ENCODE measurements at places on chromosomes 7 and 10. TPM values are rescaled to one million over a fixed set of nuclear protein-coding genes. Genes with fewer than 3 reads are reported as not detected.

- DNase-seq: no peak
Observed at GRCh38 chr7:741191-741671, 14.2 kb upstream of the PRKAR1B start.

- no peak for DNase-seq
Observed at GRCh38 chr7:151694828-151695580, 175.3 kb upstream of the RHEB start.

DNA sequence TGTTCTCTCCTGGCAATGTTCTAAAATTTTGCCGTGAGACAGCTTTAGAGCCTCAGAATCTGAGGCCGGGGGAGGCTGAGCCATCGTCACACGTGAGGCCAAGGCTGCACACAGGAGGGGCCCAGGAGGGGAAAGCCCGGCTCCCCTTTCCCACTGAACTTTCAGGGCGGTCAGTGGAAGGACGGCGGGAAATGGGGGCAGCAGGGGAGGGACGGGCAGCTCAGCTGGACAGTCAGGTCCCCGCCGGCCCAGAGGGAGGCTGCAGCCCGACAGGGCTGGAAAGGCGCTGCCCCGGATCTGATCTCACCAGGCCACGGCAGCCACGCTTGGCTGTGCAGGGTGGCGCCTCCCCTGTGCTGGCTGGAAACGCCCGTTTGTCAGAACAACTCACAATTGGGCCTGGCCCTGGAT lies 43.3 kb upstream of the ADGRA1 start:
- DNase-seq: no peak

The GARIN1A gene
- polyA plus RNA-seq: not detected

The H2BK1 gene
- not detected for polyA plus RNA-seq

The GIMAP8 gene
- 25.9 TPM for polyA plus RNA-seq

The SLC16A9 gene
- not detected for polyA plus RNA-seq

- no peak for DNase-seq
Observed at GRCh38 chr7:158658475-158658874, 46.1 kb downstream of the NCAPG2 start.

- DNase-seq: peak; percentile 64
Observed at GRCh38 chr7:87312215-87312865, 33.1 kb upstream of the CROT start.

- DNase-seq: no peak
Observed at GRCh38 chr7:17456541-17456940, 158.1 kb downstream of the AHR start.

The CRPPA gene
- polyA plus RNA-seq: 0.94 TPM

DNA sequence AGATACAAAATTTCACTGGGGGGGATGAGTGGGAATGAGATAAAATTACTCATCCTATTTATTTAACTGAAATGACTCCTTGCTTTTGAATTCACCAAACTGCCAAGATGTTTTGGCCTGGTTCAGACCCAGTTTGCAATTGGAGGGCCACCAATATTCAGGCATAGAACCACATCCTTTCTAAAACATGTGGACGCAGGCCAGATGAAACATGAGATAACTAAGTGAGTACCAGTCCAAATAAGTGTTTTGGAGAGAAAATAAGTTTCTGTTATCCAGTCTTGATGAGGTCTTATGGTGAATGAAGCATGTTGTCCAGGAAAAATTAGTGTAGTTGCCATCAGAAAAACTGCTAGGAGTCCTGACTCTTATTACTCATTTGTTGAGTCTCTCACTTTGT lies 36.3 kb upstream of the PDK4 start:
- no peak for DNase-seq

The TEX47 gene
- polyA plus RNA-seq: not detected

DNA sequence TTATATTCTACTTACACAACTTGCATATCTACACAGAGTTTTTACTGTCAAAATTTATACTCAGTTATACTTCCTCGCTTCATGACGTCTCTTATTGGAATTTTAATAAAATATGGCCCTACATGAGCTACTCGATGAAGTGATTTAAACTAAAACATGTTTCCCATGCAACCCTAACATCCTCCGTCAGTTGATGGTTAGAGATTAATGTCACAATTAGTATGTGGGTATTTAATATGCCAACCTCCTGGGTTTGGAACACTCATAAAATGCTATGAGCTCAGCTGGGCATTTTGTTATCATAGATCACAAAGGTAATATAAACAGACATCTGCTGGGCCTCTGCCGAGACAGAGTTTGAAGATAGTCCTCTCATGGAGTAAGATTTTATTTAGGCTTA lies 66.5 kb downstream of the GNAT3 start:
- DNase-seq: no peak

GRCh38 chr7:105649727-105650381 lies 68.6 kb upstream of the EFCAB10 start:
- DNase-seq: no peak

GRCh38 chr7:137987968-137988367 lies 13.9 kb downstream of the CREB3L2 start:
- DNase-seq: no peak

The TMEM176B gene
- 0.69 TPM for polyA plus RNA-seq

The FAM237B gene
- polyA plus RNA-seq: not detected

- no peak for DNase-seq
Observed at GRCh38 chr7:72077786-72078185, 334.4 kb downstream of the CALN1 start.

The EEPD1 gene
- 3.6 TPM for polyA plus RNA-seq

The ASAH2B gene
- polyA plus RNA-seq: 1.9 TPM

The FMC1 gene
- polyA plus RNA-seq: 62.1 TPM

DNA sequence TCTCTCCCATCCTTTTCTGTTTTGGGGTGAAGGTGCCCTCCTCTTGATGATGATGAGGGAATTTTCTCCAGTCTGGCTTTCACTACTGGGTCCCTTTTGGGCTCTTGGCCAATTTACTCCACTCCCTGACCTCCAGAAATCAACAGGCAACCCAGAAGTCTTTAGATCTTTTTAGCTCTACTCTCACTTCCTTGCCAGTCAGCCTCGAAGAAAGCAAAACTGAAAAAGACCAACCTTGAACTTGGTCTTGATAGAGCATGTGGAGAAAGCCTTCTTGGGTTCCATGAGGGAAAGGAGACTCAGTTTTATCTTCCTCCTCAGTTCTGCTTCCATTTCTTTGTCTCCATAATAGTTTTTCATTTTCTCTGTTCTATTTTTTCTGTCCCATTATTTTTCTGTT lies 91.4 kb upstream of the NPVF start:
- DNase-seq: no peak

The TBC1D12 gene
- not detected for polyA plus RNA-seq

DNA sequence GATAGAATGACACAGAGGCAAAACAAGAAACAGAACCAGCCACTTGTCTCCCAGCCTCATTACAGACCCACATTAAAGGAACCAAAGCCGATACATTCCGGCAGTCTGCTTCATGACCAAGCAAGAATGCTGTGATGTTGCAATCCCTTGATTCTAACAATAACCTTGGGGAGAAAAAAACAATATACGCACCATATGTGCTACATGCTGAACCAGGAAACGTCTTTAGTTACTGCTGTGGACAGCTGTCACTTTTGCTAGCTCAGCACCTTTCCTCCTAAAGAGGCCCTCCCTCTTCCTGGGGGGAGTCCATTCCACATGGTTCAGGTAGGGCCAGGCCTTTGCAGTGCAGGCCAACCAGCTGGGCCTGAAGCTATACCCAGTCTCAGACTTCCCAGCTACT lies 79.1 kb downstream of the PRTFDC1 start:
- no peak for DNase-seq

The PTN gene
- not detected for polyA plus RNA-seq

GRCh38 chr10:100980311-100980710 lies 7.0 kb downstream of the MRPL43 start:
- DNase-seq: no peak

- no peak for DNase-seq
Observed at GRCh38 chr10:93742633-93743349, 14.9 kb upstream of the LGI1 start.

DNA sequence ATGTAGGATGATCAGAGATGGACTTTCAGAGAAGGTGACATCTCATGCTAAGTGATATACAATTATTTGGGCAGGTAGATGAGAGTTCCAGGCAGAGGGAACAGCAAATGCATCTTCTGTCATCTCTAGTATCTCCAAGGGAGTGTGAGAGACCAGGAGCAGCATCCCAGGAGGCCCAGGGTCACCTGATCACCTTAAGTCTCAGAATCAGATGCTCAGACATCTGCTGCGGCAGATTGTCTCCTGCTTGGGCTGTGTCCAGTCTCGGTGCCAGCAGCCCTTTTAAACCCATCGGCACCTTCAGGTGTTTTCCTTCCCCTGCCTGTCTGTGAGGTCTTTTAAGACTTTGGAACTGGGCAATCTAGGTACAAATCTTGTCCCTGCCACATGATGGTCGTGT lies 690.6 kb downstream of the LRMDA start:
- DNase-seq: no peak

GRCh38 chr10:51706225-51706624 lies 6.8 kb upstream of the CSTF2T start:
- DNase-seq: no peak

DNA sequence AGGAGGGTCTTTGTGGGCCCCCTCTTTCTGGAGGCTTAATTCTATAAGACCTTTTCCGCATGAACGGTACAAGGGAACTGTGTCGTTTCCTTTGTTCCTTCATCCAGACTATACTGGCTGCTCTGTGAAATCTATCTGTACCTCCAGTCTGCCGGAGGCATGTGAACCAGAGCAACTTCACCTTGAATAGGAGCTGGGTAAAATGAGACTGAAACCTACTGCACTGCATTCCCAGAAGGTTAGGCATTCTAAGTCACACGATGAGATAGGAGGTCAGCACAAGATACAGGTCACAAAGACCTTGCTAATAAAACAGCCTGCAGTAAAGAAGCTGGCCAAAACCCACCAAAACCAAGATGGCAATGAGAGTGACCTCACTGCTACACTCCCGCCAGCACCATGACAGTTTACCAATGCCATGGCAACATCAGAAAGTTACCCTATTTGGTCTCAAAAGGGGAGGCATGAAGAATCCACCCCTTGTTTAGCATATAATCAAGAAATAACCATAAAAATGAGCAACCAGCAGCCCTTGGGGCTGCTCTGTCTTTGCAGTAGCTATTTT lies 36.8 kb upstream of the INPP5F start:
- DNase-seq: no peak

DNA sequence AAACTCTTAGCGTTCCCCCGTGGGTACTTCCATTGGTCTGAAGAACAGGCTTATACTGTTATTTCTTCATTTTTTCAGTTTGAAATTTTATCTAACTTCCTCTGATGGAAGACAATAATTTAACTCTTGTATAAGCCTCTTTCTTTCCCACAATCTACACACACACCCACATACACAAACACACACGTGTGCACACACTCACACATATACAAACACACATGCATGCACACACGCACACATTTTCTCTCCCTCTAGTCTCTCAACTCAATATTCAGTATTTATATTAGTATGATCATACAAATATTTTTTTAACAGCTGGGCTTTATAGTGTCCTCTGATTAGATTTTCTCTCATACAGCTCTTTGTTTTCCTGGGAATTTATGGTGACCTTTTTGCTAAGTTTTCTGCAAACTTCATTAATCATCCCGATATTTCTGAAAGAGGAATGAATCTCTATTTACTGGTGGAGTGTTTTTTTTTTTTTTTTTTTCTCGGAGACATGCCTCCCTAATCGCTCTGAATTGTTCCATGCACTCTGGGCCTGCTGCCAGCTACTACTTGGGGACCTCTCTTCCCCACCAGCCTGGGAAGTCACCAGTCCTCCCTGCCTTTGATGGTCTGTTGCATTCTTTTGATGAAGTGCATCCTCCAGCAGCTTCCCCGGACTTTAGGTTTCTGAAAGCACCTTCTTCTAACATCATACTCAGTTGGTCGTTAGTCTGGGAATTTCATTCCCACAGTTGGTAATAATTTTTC lies 75.5 kb downstream of the ZNF777 start:
- DNase-seq: no peak

DNA sequence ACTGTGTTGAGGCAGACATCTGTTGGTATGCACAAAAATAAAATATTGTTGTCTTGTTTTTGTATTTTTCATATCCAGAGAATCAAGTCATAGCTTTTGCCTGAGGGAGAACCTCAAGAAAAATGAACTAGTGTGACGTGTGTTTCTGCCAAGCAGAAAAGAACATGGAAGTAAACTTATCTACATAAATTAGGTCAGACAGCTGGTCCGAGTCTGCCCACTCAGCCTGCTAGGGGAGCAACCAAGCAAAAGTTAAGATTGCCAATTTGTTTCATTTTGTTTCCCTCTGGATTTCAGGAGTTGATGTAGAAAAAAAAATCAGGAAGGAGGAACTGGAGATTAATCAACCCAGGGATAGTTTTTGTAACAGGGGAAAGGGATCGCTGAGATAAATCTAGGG lies 572.4 kb upstream of the LRRTM3 start:
- no peak for DNase-seq

DNA sequence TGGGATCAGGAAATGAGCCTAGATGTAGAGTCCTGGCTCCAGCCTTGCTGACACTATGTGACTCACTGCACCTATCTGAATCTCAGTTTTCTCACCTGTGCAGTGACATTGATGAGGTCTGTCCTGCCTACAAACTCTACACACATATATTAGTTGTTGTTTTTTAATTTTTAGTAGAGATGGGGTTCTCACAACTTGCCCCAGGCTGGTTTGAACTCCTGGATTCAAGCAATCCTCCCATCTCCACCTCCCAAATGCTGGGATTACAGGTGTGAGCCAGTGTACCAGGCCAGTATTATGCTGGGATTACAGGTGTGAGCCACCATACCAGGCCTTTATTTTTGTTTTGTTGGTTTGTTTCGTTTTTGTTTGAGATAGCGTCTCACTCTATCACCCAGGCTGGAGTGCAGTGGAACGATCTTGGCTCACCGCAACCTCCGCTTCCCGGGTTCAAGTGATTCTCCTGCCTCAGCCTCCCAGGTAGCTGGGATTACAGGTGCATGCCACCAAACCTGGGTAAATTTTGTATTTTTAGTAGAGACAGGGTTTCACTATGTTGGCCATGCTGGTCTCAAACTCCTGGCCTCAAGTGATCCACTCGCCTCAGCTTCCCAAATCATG lies 11.8 kb upstream of the DDIT4 start:
- no peak for DNase-seq

DNA sequence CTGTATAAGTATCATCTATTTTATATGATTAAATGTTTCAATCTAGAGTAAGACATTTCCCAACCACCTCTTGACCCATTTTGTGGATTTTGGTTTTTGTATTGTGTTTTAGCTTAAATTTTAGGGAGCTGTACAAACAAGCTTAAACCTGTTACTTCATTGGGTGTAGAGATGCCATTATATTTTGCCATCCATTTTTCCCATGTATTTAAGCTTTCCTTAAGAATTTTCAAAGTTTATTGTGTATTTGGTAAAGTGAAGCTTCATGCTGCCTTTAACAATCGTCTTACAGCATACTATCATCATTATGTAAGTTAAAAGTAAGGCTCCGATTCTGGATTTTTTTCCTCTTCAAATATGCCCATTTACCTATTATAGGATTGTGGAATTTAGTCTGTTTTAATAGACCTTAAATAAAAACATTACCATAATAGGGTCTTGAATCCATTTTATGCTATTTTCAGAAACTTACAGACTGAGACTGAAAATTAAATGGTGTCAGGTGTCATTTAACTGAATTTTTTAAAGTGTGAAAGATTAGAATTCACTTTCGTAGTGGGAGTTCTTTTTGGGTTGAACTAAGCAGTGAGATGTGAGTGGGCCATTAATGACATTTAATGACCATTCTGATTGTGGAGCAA lies 2.2 kb downstream of the KMT2E start:
- DNase-seq: no peak

- no peak for DNase-seq
Observed at GRCh38 chr10:98655492-98655891, 208.8 kb upstream of the HPS1 start.

- DNase-seq: no peak
Observed at GRCh38 chr10:57983281-57983791, 284.4 kb downstream of the IPMK start.

The ASAH2 gene
- 2.6 TPM for polyA plus RNA-seq
